ENCODE measurements at places on chromosomes 5 and 9.

DNA sequence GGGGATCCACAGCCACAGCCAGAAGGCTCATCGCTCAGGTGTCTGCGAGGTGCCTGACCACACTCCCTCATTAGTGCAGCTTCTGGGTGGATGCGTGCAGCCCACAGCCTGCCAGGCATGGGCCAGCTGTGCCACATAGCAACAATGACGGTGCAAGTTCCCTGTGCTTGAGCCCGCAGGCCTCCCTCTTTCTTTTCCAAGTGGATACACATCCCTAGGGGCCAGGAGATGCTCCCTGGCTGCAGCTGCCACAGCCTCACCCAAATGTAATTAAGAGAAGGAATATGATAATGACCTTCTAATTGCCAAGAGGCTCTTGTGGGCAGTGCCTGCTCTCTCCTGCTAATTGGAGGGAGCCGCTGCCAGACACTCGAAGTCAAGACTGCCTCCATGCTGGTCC, 116.0 kb upstream of the PPP1R26 start:
- DNase-seq, result no peak

- no peak for DNase-seq
These were observed 2.3 kb downstream of the SUSD3 start for GRCh38 chr9:93060746-93061259.

DNA sequence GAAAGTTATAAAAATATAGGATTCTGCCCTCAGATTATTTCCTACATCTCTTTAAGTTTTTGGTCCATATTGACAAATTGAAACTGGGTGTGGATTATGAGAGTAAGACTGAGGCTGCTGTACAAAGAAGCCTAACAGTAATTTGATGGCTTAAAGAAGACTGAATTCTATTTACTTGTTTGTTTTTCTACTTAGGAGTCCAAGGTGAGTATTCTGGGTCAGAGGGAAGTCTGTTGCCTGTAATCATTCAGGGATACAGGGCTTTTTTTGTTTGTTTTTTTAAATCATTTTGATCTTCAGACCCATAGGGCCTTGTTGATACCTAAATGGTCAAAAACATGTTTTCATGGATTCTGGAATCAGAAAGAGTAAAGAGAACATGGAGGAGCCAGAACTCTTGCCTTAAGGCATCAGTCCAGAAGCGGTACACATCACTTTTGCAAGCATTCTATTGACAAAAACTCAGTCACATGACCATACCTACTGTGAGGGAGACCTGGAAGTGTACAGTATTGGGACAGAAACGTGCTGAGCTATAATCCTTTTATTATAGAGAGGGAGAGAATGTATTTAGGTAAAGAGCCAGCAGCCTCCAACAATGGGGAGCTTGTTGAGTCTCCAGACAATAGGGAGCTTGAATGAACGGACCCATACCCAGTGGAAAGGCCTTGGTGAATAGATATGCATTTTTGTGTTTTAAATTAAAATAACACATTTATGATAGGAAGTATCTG, 102.7 kb downstream of the LRRC70 start:
- DNase-seq, result no peak

DNA sequence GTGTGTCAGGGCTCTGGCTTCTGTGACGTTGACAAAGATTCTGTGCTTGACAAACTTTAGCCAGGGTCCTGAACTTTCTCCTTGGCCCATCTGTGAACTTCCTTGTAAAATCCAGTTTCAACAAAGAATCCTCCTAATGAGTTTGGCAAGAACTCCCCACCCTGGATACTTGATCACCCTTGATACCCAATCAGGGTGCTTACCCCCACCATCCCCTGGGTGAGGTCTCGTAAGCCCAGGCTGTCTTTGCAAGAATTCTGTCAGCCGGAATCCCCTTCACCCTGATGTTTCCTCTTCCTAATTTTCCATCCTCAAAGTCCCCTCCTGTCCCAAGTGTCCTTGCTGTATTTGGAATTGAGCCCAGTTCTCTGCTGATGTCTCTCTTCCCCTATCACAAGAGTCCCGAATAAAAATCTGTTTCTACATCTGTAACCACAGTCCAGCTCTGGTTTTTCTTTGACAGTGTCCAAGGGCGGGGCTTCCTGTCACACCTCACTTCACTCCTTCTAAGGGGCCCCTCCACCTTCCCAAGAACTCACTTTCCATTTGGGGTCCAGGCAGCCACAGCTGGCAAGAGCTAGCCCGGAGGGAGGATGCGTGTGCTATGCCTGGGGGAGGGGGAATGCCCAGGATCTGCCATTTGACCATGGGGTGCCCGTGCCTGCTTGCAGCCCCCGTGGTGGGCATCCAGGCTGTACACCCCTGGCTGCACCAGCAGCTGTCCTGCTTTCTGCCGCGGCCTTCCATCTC, 2.7 kb upstream of the CARD19 start:
- DNase-seq, result no peak

- DNase-seq, result no peak
These were observed 48.5 kb downstream of the NEK6 start for GRCh38 chr9:124306098-124306735.

- DNase-seq, result peak; percentile 27
These were observed at the start of gene TBC1D9B for GRCh38 chr5:179907556-179908324. TSS of gene TBC1D9B (minus strand) at chr5:179907897. CDS start at chr5:179907821, 76 bp downstream.

DNA sequence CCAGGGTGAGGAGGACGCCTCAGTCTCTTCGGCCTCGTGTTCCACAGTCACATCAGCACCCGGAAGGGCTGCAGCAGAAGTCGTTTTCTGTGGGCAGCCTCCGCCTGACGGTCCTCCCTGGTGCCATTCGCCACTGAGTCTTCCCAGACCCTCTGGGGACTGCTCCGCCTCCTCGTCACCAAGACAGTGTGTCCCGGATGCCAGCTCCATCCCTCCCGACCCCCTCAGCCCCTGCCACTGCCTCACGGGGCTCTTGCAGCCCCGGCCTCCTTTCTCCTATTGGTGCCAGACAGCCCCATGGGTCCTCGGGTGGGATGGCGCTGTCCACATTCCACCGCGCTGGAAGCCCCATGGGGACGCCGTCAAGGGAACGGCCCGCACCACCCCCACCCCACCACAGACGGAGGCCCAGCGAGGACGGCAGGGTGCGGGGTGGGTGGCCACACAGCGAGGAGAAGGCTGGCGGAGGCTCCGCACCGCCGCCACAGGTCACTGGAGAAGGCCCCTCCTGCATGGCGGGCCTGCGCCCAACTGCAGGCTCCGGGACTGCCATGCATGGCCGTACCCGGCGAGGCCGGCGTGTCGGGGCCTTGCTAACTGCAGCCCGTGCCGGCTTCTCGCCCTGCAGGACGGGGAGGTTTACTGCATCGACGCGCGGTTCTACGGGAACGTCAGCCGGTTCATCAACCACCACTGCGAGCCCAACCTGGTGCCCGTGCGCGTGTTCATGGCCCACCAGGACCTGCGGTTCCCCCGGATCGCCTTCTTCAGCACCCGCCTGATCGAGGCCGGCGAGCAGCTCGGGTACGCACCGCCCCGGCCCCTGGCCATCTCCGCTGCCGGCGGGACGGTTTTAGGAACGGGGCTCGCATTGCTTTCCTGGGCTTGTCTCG, 43.6 kb upstream of the CACNA1B start:
- DNase-seq, result no peak

DNA sequence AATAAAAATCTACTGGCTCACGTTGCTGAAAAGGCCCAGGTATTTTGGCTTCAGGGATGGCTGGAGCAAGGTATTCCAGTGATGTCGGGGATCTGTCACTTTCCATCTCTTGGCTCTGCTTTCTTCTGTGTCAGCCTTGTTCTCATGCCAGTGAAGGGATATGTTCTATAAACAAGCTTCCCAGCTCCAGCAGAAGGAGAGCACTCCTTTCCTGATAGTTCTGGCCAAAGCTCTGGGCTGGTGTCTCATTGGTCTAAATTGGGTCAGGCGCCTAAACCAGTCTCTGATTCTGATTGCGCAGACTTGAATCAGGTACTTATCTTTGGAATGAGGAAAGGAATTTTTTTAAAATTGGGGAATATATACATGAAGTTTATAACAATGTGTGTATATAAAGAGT, 5.1 kb downstream of the SNX30 start:
- DNase-seq, result no peak

DNA sequence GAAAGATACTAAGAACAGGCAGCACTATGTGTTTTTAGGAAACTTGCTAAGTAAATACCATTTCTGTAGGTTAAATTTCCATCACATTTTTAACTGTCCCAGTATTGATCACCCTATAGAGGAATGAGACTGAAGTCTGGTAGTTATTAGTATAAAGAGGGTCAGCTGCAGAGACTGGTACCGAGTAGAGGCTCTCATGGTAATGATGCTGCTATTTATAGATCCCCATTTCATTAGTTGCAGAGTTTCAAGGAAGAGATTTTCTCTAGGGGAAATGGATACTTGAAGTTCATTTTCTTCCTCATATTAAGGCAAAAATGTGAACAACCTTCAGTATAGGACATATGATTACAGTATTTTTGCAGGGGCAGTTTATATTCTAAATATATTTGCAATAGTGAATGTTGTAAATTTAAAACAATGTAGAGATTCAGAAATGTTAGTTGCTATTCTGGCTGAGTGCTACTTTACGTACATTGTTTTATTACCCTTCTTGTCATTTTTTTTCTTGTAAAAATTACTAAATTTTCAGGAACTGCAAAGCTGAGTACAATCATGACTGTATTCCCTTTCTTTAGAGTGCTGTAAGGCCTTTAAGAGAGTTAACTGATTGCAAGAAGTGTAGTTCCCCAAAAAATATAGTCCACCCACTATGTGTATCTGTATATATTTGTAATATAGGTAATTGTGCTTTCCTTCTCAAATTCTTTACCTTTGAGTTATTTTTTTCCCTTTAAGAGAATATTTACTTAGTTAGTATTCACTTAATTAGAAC, 14.7 kb downstream of the PBX3 start:
- DNase-seq, result no peak
